ENCODE measurements at places on chromosomes 2 and 18.

DNA sequence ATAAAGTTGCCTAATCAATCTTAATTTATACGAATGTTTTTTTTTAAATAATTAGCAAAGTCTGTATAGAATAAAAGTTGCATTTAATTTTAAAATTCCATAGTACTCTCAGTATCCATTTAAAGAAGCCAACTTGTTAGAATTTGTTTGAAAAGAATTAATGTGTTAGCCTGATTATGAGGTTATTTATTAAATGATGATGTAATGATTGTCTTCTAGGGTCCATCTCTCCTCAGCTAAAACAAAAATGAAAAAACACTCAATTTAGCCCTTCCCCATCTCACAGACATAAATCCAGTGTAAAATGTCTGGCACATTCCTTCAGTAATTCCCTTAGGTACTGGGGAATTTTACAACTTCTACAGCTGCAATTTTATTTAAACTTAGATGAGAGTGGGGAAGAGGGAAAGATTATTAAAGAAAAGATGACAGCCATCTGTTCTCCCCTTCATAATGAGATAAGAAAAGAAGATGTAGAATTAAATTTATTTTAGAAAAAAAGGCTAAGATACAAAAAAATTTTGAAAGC, 68.6 kb downstream of the BARD1 start:
- no peak for DNase-seq

DNA sequence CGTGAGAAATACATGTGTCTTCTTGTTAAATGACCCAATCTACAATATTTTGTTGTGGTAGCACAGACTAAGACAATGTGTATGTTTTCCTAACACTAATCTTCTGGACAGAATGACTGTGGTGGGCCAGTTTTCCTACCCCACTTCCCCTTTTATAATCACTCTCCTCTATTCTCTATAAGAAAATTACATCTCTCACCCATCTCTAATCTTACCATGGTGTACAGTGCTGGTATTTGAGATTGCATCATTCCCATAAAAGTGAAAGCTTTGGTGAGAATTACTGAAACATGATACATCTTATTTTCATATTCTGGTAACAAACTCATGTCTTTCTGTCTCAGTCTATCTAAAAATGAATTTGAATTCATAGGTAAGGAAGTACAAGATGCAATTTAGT, 40.5 kb downstream of the CAVIN2 start:
- DNase-seq = no peak

DNA sequence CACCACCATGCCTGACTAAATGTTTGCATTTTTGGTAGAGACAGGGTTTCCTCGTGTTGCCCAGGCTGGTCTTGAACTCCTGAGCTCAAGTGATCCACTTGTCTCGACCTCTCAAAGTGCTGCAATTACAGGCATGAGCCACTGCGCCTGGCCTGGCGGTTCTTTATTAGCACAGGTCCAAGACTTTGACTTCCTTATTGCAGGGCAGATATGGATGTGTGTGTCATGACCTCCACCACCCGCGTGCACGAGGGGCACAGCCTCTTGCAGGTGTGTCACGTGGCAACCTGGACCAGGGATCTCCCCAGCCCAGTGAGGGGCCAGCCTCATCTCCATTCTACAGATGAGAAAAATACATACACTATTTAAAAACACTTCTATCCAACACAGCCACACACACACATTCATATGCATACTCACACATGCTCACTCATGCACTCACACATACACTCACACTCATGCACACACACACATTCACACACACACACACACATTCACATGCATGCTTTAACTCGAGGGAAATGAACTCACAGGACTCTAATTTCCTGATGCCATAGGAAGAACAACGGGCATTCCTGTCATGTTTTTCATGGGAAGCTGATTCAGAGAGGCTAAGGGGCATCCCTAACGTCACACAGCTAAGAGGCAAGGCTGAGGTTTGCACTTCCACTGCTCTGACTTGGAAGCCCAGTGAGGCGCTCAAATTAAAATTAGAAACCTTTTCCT, 38.8 kb downstream of the RRM2 start:
- no peak for DNase-seq

DNA sequence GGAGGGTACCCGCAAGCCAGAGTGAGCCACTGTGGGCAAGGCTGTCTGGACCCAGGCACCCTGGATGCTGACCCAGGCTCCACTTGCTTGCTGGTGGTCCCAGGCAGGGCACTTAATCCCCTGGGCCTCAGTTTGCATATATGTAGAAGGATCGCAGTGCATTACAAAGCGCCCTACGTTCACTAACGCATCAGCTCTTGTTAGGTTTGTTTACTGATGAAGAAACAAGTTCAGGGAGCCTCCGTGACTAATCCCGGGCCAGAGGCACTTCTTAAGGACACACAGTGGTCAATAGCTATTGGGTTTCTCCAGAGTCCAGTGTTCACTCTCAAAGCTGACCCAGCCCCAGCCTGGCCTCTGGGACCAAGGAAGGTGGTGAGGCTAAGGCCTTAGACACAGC, 70.2 kb downstream of the LBH start:
- DNase-seq = no peak

GRCh38 chr2:186069676-186070075, 331.1 kb downstream of the FSIP2 start:
- DNase-seq = no peak

DNA sequence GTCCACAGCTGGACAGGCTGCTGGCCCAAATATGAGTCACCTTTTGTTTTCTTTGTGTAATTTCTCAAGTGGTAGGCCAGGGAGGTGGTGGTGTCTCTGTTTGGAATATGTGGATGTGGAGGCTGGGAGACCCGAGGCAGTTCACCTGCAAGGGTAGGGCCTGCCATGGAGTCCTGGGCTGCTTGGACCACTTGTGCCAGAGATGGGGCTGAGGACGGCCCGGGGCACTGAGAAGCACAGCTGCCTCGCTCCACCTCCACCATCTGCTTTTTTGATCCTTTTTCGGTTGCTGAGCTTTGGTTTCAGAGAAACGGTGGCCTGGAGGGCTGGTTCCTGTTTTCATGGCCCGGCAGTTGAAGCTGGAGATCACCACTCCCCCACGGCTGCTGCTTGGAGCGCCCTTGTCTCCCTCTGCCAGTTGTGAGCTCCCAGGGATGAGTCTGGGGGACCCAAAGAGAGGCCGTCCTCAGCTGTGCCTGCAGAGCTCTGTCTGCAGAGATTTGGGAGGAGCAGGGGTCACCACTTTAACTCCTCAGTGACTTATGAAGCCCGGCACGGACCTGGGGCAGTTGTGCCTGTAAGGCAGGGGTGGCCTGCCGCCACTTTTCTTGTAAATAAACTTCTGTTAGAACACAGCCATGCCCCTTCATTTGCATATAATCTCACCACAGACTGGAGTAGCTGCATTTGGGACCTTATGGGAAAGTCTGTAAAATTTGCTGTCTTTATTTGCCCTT, 67.6 kb upstream of the MCFD2 start:
- DNase-seq = no peak

- no peak for DNase-seq
Observed at GRCh38 chr2:78865667-78866066, 159.8 kb upstream of the REG3G start.

DNA sequence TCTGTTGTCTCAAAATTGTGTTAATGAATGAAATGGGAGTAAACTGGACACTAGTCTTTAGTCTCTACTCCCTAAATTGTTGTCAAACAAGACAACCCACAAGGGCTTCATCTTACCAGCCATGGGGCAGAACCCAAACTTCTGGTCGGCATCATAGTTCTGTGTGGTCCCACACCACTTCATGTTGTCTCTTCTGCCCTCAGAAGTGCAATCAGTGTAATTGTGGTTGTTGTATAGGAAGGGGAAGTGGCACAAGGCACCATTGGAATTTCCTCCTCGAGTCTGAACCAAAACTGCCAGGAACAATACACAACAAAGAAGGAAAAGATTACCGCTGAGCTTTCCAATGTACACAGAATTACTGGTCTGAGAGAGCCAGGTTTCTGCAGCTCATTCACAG, 12.6 kb downstream of the FN1 start:
- DNase-seq = no peak

DNA sequence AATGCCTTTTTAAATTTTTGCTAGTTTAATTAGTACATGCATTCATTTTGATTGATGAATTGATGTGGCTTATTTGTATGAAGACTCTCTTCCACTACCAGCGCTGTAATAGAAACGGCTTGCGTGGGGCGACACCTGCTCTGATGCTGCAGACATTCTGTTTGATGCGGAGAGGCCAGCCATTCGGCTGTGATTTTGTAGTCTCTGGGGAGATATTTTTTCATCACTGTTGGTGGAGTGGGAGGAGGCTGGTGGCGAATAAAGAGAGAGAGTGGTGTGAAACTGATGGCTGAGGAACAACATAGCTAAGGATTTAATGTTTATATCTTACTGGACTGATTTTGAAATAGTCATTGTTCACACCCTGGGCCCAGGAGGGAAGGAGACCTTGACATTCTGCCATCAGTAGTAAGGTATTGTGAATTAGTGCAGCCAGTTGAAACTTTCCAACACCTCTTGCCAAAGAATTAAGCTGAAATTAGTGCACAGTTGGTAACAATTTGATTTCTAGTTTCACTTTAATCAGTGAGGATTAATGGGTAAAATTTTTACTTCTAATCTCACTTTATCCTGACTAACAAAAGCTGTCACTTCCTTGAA, 224.1 kb downstream of the MTX2 start:
- no peak for DNase-seq

DNA sequence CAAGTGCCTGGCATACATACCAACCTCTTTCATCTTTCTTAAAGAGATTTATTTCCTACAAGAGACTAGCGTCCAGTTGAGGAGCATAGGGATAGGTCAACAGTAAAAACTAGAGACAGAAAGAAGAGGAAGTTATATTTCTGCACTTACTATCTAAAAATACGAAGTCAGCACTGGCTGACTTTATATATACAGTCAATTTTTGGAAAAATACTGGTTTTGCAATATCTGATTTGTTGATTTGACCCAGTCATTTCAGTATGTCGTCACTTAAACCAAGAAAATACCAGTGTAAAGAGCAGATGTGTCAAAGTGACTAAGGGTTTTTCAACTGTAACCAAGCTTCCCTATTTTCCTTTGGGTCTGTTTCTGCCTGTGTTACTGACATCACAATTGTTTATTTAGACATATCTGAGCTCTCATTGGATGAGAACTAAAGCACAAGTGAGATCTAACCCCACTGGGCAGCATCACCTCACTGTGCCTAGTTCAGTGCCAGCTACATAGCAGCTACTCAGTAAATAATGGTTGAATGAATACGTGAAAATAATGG, 23.0 kb downstream of the CYTIP start:
- no peak for DNase-seq

GRCh38 chr18:59704146-59704545, 6.9 kb upstream of the CCBE1 start:
- DNase-seq = no peak

DNA sequence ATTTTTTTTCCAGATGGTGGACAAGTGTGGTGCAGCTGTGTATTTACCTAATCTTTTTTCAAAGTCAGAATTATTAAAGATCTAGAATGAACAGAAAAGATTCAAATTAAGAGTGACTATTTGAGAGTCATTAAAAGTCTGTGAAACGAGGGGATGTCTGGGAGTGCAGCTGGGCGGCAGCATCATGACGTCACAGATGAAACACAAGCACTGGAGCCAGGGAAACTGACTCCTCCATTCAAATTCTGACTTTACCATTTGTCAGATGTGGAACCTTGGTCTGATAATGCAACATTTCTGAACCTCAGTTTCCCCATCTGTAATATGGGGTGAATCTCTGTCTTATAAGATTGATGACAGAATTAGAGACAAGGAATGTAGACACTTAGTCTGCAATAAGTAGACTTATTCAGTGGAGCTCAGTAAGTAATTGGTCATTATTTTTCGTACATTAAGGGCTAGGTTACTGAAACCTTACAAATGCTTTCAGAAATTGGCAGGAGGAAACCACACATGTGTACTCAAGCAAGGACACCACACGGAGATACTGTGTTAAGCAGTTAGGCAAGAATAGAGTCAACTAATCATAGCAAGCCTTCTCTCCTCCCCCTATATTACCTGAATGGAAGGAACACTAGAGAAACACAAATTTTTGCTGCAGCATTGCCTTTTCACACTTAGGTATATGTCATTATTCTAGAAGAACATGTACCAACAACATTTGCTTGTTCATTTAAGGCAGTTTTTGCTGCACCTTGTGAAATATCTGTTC, 27.8 kb upstream of the CXXC1 start:
- no peak for DNase-seq

DNA sequence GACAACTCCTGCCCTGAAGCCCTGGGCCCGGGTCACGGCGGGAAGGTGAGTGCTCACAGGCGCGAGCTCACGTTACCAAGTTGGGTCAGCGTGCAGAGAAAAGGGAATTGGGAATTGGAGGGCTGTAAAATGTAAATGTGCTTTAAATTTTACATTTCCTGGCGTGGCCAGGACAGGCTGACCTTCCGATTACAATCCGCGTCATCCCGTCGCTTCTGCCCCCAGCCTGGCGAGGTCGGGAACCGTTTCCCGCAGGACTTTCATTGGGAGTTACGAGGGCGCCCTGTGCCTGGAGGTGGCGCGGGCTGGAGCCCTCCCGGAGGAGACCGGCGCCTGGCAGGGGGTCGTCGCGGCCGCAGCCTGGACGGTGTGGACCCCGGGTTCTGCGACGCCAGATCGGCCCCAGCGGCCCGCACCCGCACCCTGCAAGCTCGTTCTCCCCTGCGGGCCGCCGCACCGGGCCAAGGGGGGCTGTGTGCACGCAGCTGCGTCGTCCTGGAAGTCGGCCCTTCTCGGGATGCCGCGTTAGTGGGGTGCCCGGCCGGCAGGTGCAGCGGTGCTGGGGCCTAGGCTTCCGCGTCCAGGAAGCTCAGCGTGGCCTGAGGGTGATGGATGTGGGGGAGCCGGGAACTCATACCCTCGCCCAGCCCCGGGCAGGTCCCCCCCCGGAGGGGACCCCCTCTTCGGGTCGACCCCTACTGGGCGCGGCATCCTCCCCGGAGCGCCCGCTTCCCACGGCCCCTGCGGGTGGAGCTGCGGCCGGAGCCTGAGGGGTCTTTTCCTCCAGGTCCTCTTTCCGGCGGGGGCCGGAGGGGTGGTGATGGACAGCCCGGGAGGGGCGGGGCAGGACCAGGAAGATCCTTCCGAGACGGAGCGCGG, 63.9 kb downstream of the LRRFIP1 start:
- DNase-seq = no peak

GRCh38 chr2:60521626-60522025, 31.8 kb downstream of the BCL11A start:
- DNase-seq = no peak

- no peak for DNase-seq
Observed at GRCh38 chr2:135475128-135475527, 55.9 kb downstream of the ZRANB3 start.

GRCh38 chr18:36700955-36701354, 127.8 kb downstream of the TPGS2 start:
- DNase-seq = no peak

DNA sequence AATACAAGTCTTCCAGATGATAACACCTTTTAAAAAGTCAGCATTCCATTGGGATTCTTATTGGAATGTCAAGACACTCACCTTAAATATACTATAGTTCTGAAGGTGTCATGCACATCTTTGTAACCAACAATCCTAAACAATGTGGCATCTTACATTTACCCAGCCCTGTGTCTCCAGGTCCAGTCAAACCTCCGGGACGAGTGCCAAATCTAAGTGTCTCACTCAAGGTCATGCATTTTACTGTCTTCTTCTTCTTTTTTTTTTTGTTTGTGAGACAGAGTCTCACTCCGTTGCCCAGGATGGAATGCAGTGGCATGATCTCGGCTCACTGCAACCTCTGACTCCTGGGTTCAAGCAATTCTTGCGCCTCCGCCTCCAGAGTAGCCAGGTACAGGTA, 206.9 kb upstream of the FAM98A start:
- DNase-seq = no peak

Data from hematopoietic multipotent progenitor cell treated with erythropoietin and hydrocortisone succinate and interleukin-3 and kit ligand, for 15 days (in vitro differentiated cells).